ENCODE measurements at places on chromosomes 5 and 9. TPM values are rescaled to one million over a fixed set of nuclear protein-coding genes. Genes with fewer than 3 reads are reported as not detected.

Gene ARHGEF37
- 0.13 TPM for total RNA-seq

Gene PCDHGB6
- total RNA-seq: 0.11 TPM

Gene PDE6A
- total RNA-seq: not detected

Gene IFNA17
- not detected for total RNA-seq

Gene LCN1
- not detected for total RNA-seq

Gene DOCK2
- 157 TPM for total RNA-seq

Gene SLC36A2
- not detected for total RNA-seq

Gene CDH12
- not detected for total RNA-seq

Gene PCDHB14
- not detected for total RNA-seq

Gene TNFSF8
- total RNA-seq: 72.6 TPM

Gene FOXD4L6
- not detected for total RNA-seq
